ENCODE measurements at places on chromosomes 1 and 21.

- no peak for DNase-seq
Observed at GRCh38 chr1:227947676-227948492, at the start of gene WNT9A. WNT9A (minus strand) TSS chr1:227947932; CDS start chr1:227947887, 45 bp downstream.

DNA sequence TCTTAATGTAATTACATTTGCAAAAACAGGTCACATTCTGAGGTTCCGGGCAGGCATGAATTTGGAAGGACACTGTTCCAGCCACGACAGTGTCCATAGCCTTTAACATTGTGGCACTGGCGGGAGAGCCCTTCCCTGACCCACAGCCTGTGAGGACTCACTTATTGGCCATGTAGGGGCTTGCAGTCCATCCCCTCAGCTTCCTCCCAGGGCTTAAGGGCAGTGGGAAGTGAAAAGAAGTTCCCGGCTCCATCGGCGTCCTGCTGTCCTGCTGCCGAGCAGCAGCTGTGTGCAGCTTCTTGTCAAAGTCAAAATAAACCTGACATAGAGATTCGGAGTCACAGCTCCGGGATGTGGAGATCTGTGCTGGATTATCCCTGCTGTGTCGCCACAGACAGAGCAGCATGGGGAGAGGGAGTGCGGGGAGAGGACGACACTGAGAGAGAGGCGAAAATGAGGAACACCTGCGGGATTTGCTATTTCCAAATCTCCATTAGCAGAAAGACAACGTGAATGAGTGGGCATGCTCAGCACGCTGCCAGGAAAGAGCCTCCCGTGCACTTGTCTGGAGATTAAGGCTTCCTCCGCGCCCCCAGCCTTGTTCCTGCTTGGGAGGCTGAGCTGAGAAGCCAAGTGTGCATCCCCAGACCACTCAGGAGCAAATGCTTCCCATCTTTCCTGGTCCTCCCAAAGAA is 260.3 kb downstream of the ASTN1 start:
- no peak for DNase-seq

- DNase-seq, result no peak
Observed at GRCh38 chr1:168343566-168343965, 62.9 kb downstream of the TBX19 start.

DNA sequence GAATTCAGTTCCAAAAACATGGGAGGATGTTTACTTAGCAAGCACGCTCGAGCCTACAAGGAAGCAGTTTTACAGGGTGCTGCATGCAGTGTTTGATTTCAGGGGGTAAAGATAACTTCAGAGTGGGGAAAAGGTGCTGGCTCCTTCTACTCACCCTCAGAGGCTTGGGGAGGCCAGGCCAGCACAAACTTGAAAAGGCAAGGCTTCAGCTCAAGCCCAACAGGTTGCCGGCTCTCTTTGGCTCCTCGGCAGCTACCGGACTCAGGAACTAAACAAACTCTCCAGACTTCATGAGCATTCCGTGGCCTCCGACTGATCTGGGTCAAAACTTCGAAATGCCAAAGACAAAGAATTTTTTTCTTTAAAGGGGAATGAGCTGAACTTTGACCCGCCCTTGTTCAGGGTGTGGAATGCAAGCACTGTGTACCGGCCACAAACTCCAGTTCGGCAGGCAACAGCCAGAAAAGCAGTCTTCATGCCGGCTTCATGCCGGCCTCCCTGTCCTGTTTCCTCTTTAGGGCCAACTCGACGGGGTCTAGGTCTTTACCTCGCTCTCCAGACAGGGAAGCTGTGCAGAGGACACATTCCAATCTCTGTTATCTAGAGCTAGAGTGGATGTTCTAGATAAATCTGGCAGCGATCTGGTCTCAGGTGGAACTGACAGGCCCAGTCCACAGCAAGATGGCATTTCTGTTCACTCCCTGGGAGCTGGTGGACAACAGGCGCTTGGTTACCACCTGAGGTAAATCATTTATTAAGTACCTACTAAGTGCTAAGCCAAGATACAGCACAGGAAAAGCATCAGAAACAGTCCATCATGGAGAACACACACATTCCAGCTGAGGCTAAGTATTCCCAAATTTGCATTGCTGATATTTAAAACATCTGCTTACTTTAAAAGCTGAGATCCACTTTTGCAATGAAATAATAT is 75.0 kb downstream of the CD46 start:
- no peak for DNase-seq

GRCh38 chr1:87151500-87152421 is 176.9 kb upstream of the LMO4 start:
- no peak for DNase-seq

GRCh38 chr21:32474179-32475059 is 61.9 kb downstream of the EVA1C start:
- DNase-seq, result no peak

- no peak for DNase-seq
Observed at GRCh38 chr1:27031235-27032118, 18.8 kb upstream of the TENT5B start.

- DNase-seq, result no peak
Observed at GRCh38 chr21:21230672-21231071, 232.5 kb downstream of the NCAM2 start.

DNA sequence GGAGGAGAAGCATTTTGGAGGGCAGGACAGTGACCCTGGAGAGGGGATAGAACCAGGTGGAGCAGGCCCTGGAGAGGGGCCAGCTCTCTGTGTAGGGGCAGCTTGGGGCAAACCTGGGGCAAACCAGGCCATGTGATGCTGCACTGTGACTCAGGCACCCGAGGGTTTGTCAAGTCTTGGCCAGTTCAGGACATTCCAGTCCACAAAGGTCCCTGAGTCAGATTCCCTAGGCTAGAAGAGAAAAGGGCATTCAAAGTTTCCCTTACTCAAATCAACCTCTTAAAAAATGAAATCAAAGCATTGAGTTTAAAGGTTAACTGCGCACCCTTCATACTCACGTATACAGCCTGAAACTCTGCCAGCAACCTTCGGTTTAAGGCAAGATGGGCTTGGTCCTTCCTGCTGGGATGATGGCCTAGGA is 25.2 kb upstream of the PLA2G2C start:
- DNase-seq, result no peak

DNA sequence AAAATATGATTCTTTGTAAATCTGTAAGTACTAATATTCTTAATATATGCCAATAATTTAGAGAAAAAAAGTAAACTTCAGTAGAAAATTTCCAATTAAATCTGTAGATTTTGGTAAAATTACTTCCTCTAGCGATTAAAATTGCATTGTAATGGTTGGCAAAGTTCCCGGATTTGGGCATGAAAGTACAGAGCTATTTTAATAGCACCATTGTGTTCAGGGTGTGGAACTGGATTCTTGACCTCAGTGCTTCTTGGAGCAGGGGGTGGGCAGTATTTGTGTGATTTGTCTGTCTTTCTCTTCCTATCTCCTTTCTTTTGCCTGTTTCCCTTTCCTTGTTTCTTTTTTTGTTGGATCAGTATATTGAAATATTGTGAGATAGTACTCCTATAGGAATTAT is 72.1 kb downstream of the DNM3 start:
- DNase-seq, result no peak

- DNase-seq, result no peak
Observed at GRCh38 chr1:52973841-52974240, 46.8 kb downstream of the SCP2 start.

DNA sequence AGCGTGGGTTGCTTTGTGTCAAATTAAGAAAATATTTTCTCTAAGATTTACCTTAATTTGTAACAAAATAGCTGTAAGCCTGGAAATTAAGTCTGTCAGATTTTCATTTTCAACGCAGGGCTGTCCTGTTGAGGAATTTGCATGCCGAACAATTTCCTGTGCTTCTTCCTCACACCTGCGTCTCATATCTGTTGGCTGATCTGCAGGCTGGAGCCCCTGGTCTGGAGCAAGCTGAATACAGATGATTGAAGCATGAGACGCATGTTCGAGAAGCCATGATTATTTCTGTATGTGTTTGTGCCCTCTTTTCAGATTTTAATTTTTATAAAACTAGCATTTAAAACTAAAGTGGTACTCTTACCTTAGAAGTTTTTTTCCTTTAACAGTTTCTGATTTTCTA is 9.8 kb downstream of the MIXL1 start:
- DNase-seq, result no peak

DNA sequence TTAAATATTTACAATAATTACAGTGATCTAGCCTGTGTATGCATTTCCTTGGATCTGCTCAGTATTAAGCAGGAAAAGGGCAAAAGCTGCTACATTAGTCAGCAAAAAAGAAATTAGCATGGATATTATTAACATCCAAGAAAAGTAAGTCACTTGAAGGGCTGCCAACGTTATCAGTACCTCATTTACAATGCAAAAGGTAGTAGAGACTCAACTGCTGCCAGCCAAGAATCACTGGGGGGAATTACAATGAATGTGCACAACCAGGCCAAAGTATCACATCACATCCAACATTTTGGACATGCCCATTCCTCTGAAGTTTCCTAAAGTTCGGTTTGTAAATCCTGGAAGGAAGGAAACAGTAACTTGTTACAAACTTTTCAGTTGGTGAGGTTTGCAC is 1.9 kb downstream of the CNN3 start:
- DNase-seq, result no peak

DNA sequence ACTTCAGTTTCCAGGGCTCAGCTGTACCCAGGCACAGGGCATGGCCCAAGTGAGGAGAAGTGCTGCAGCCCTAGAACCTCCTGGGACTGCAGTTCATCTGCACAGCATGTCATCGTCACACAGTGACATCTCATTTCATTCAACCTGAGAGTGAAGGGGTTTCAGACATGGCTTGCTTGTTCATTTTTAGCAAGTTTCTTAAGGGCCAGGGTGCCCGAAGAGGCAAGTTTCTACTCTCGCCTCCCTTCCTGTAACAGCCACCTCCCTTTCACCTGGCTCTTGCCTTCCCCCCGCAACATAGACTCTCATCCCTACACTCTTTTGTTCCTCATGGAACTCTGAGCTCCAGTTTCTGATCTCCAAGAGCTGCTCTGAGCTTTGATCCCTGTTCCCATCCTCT is 108.1 kb downstream of the C1orf21 start:
- DNase-seq, result no peak

- no peak for DNase-seq
Observed at GRCh38 chr1:60279798-60280197, 206.2 kb upstream of the C1orf87 start.

Measured in CD4-positive, alpha-beta T cell treated with Interleukin-6 at 100 ng/mL for 8 hours (primary cell).